ENCODE measurements at places on chromosomes 5 and 9.
A peak's percentile ranks its signal among the peaks of the same experiment; 100 is the strongest.

GRCh38 chr9:32918628-32919027, 82.8 kb downstream of the APTX start:
- DNase-seq, result no peak

GRCh38 chr9:120286530-120286929, 293.4 kb downstream of the CDK5RAP2 start:
- DNase-seq, result no peak

DNA sequence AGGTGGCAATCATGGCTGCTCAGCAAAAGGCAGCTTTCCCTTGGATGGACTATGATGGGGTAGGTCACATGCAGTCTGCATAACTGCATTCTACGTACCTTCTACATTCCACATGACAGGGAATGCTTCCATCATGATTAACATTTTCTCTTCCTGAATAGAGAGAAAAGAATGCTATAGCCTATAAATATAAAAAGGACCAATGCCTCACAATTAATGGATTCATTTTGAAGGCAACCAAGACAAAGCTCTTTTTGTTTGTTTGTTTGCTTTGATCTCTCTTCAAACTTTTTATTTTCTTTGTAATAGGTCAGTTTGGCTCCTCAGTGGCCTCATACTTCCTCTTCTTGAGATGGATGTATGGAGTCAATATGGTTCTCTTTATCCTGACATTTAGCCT, 201.3 kb downstream of the ALDH1A1 start:
- no peak for DNase-seq

DNA sequence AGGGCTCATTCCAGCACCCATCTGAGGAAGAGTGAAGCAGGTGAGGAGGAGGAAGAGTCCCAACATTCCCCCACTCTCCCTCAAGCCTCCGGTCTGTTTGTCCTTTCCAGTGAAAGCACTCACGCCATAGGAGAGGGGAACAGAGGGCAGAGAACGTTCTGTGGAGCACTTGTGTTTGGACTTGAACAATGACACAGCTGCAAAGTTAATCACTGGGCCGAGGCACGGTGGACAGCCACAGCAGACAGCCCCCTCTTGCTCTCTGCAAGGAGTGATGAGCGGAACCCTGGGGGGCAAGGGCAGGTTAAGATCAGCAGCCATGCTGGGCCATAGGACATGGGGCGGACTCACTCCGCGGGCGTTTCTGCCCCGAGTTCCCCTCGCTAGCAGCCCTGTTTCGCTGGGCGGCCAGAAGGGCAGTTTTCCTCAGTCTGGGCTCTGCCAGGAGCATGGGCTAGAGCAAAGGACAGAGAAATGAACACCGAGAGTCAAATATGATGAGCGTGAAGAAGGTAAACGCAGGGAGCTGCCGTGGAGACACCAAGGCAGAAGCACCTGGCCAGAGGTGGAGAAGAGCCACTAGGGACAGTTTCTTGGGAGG, 185.7 kb downstream of the GAPVD1 start:
- no peak for DNase-seq

- DNase-seq, result peak; percentile 85
Observed at GRCh38 chr9:137046088-137046787, at the start of gene NPDC1. Gene NPDC1 (minus strand): TSS chr9:137046177. CDS start chr9:137045989, 188 bp downstream.

All from CD4-positive, alpha-beta T cell treated with Interleukin-21 for 1 hour (primary cell).